Activated CD8-positive, alpha-beta memory T cell treated with anti-CD3 and anti-CD28 coated beads for 1 hour (primary cell): ENCODE measurements at places on chromosomes 3 and 15.

GRCh38 chr3:143288944-143289343, 169.4 kb downstream of the CHST2 start:
- DNase-seq: no peak

GRCh38 chr3:63037116-63037515, 161.9 kb upstream of the CADPS start:
- no peak for DNase-seq

- DNase-seq: no peak
Measured at GRCh38 chr3:78204977-78205376, 1165.1 kb downstream of the ROBO2 start.

DNA sequence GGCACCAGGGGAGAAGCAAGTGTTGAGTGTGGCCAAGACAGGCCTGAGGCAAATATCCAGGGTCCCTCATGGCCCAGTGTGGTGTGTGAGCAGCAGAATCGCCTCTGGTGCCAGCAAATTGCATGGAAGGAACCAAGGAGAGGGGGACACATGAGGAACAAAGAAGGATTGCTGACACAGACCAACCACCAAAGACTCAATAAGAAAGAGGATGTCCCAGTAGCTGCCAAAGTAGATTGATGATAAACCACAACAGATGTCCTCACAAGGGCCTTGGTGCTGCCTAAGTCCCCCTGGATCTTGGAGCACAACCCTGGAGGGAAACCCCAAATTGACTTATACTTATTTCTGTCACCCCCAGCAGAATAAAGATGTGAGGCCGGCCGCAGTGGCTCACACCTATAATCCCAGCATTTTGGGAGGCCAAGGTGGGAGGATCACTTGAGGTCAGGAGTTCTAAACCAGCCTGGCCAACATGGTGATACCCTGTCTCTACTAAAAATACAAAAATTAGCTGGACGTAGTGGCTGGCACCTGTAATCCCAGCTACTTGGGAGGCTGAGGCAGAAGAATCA, 10.6 kb downstream of the SRGAP3 start:
- no peak for DNase-seq

DNA sequence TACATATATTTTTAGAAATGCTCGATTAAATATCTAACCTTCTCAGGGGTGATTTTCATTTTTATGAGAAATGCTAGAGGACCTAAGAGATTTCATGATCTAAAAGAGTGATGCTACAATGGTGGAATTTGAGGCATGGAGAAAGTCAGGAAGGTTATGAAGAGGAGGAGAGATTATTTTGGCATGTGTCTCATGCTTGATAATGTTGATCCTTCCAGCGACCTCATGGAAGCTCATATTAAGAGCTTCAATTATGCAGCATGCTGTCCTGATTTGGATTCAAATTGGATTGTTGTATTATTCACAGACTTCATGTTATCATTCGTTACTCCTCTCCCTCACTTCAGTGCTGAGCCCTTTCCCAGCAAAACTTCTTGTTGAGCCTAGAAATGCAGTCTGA, 112.5 kb downstream of the RAP2B start:
- DNase-seq: no peak
